OCI-LY7 (cell line): ENCODE measurements at places on chromosomes 3 and 15. TPM values are rescaled to one million over a fixed set of nuclear protein-coding genes. Genes with fewer than 3 reads are reported as not detected.

- DNase-seq, result no peak
Observed at GRCh38 chr3:152302521-152303021, 33.8 kb downstream of the MBNL1 start.

- DNase-seq, result no peak
Observed at GRCh38 chr3:150965436-150965835, 7.1 kb downstream of the CLRN1 start.

DNA sequence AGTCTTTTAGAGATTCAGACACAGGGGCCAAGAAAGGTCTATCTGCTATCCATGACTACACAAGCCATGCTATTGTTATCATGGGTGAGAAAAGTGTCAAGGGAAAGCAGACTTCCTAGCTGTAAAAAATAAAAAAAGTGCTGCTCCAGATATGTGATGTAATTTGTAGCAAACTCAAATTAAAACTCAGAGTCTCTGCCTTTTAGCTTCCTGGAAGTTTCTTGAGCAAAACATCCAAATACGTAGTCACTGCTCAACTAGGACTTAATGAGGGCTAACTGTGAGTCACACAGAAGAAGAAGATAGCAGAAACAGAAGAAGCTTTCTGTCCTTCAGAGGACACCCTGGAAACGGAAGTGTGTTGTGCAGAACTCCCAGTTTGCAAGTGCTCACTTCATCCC lies 393.4 kb upstream of the NR2F2 start:
- no peak for DNase-seq

The TLR9 gene
- total RNA-seq, result 3.7 and 9.0 TPM in 2 replicates

The SLC22A14 gene
- not detected in 2 replicates for total RNA-seq

The WDR72 gene
- not detected in 2 replicates for total RNA-seq

The MUSTN1 gene
- 1.7 and 2.8 TPM in 2 replicates for total RNA-seq

The PCLAF gene
- total RNA-seq, result 99.5 and 100 TPM in 2 replicates

The ENTPD3 gene
- not detected in 2 replicates for total RNA-seq
